ENCODE measurements at places on chromosomes 13 and 19.

GRCh38 chr13:20525144-20525600 lies 485 bp downstream of the CRYL1 start:
- DNase-seq = peak; percentile 75
- H3K27me3 ChIP-seq = no peaks in the 10 kb centered on the region
- peaks cover 19% of the 10 kb centered on the region for H3K4me1 ChIP-seq
- H3K4me3 ChIP-seq = peak overlapping the region; percentile 79
- peak overlapping the region; percentile 69 for H3K27ac ChIP-seq
- no peaks in the 10 kb centered on the region for H3K36me3 ChIP-seq

DNA sequence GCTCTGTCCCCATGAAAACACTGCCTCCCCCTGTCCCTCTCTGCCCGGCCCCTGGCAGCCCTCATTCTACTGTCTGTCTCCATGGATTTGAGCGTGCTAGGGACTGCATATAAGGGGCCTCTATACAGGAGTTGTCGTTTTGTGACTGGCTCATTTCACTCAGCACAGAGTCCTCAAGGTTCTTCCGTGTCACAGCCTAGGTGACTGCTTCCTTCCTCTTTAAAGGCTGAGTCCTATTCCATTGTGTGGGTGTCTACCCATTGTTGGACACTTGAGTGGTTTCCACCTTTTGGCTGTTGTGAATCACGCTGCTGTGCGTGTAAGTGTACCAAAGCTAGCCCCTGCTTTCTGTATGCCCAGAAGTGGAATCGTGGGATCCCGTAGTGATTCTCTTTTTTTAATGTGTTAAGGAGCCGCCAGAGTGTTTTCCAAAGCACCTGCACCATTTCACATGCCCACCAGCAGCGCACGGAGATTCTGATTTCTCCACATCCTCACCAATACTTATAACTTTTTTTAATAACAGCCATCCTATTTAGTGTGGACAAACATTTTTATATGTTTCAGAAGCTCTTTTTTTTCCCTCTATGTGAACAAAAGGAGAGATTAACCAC lies 116.7 kb downstream of the COL4A2 start:
- peaks cover 82% of the 10 kb centered on the region for H3K27me3 ChIP-seq
- no peak overlapping the region for H3K4me3 ChIP-seq
- peaks cover 17% of the 10 kb centered on the region for H3K4me1 ChIP-seq

DNA sequence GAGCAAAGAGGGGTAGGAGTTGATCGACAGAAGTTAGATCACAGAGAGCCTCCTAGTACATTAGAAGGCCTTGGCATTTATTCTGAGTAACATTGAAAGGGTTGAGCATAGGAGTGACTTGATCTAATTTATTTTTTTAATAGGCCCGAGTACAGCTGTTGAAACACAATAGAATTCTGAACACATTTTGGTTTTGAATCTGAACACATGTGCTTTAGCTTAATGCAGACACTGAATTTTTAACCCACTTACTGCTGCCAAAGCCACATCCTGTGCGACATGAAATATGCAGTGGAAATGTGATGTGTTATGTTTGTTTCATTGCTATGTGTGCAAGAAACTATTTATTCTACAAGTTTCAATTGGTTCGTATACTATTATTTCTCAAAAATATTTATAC lies 1505.9 kb downstream of the PCDH9 start:
- no peaks in the 10 kb centered on the region for H3K4me1 ChIP-seq
- H3K27me3 ChIP-seq = no peaks in the 10 kb centered on the region
- no peaks in the 10 kb centered on the region for H3K36me3 ChIP-seq
- DNase-seq = no peak

- no peaks in the 10 kb centered on the region for H3K27me3 ChIP-seq
- H3K4me1 ChIP-seq = peaks cover 6% of the 10 kb centered on the region
- H3K27ac ChIP-seq = no peak overlapping the region
- H3K36me3 ChIP-seq = peaks cover 43% of the 10 kb centered on the region
- H3K4me3 ChIP-seq = no peak overlapping the region
Observed at GRCh38 chr13:36979361-36980050, 19.6 kb downstream of the ALG5 start.

- H3K27me3 ChIP-seq = no peaks in the 10 kb centered on the region
- no peaks in the 10 kb centered on the region for H3K4me1 ChIP-seq
- H3K4me3 ChIP-seq = no peak overlapping the region
- no peak overlapping the region for H3K27ac ChIP-seq
Observed at GRCh38 chr13:96071504-96071903, 18.3 kb upstream of the UGGT2 start.

DNA sequence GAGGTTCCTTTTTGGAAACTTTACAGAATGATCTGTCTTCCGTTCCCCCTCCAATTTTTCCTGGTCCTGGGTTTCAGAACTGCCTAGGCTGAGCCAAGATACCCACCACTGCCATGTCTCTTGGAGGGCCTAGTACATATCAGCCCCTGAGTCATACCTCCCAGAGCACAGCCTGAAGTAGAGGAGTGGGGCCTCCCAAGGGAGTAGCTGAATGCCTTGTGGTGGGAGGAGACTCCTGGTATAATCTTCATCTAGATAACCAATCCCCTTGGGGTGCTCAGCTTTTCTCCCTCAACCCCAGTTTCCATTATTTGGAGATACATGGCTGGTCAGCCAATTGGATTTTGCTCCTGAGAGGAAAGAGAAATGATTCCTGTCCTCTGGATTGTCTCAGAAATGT lies 30.3 kb downstream of the ZNF763 start:
- H3K27ac ChIP-seq = no peak overlapping the region
- H3K4me1 ChIP-seq = peaks cover 16% of the 10 kb centered on the region
- peaks cover 47% of the 10 kb centered on the region for H3K36me3 ChIP-seq
- H3K4me3 ChIP-seq = no peak overlapping the region

DNA sequence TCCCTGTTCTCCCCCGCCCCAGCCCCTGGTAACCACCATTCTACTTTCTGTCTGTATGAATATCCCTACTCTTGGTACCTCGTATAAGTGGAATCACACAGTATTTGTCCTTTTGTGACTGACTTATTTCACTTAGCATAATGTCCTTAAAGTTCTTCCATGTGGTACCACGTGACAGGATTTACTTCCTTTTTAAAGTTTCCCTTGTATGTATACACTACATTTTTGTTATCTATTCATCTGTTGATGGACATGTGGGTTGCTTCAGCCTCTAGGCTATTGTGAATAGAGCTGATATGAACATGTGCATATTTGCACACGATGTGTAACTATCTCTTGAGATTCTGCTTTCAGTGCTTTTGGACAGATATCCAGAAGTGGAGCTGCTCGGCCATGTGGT lies 59.6 kb upstream of the GJB6 start:
- no peaks in the 10 kb centered on the region for H3K4me1 ChIP-seq
- H3K27ac ChIP-seq = no peak overlapping the region
- H3K4me3 ChIP-seq = no peak overlapping the region
- H3K27me3 ChIP-seq = peaks cover 10% of the 10 kb centered on the region
- no peaks in the 10 kb centered on the region for H3K36me3 ChIP-seq
- no peak for DNase-seq

DNA sequence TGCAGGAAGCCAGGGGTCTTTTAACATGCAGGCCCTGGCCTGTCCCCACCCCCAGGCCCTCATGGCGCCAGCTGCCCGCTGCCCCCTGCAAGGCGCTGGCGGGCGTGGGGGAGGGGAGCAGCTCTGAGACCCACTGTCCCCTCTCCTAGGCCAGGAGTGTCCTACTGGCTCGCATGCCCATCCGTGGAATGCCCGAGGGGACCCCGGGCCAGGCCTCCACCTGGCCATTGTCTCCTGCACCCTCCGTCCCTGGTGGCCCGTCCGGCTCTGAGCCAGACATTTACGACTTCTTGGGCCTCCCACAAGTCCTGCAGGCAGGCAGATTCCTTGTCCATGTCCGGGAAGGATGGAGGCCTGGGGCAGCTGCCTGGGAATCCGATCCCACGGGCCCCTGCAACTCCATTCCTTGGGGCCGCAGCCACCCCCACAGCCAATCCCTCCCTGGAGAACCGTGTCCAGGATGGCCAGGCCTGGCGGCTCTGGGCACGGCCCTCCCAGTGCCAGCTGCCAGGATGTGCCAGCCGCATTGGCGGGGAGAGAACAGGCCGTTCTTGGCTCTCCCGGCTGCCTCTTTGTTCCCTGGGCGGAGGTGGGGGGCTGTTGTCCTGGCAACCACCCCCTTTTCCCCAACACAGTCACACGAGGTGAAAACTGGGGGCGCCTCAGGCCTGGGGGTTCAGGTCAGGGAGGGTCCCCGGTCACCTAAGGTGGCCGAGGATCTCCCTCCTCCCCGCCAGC lies 10.5 kb upstream of the PLIN3 start:
- no peak overlapping the region for H3K4me3 ChIP-seq
- H3K36me3 ChIP-seq = no peaks in the 10 kb centered on the region
- H3K27me3 ChIP-seq = no peaks in the 10 kb centered on the region
- DNase-seq = no peak

- no peak for DNase-seq
- no peak overlapping the region for H3K27ac ChIP-seq
- no peaks in the 10 kb centered on the region for H3K27me3 ChIP-seq
- no peaks in the 10 kb centered on the region for H3K4me1 ChIP-seq
- no peaks in the 10 kb centered on the region for H3K36me3 ChIP-seq
Observed at GRCh38 chr19:28785971-28786370, 427.0 kb downstream of the UQCRFS1 start.

- peaks cover 39% of the 10 kb centered on the region for H3K4me1 ChIP-seq
- peak overlapping the region; percentile 100 for H3K4me3 ChIP-seq
Observed at GRCh38 chr19:3556423-3556977, 886 bp downstream of the MFSD12 start.

DNA sequence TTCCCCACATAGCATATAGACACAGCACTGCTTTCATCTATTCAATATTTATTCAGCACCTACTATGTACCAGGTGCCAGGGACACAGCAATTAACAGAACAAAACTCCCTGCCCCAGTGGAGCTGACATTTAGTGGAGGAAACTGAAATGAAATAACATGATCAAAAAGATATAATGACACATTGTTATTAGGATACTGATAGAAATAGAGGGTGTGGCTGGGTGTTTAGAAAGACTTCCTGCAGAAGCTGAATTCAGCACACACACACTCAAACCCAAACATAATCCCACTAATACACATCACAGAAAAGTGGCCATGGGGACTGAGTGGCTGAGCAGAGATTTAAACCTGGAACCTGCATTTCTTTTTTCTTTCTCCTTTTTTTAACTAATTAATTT lies 3.8 kb upstream of the CDC37 start:
- peaks cover 76% of the 10 kb centered on the region for H3K4me1 ChIP-seq
- H3K4me3 ChIP-seq = peak overlapping the region; percentile 99
- H3K27ac ChIP-seq = peak overlapping the region; percentile 97

DNA sequence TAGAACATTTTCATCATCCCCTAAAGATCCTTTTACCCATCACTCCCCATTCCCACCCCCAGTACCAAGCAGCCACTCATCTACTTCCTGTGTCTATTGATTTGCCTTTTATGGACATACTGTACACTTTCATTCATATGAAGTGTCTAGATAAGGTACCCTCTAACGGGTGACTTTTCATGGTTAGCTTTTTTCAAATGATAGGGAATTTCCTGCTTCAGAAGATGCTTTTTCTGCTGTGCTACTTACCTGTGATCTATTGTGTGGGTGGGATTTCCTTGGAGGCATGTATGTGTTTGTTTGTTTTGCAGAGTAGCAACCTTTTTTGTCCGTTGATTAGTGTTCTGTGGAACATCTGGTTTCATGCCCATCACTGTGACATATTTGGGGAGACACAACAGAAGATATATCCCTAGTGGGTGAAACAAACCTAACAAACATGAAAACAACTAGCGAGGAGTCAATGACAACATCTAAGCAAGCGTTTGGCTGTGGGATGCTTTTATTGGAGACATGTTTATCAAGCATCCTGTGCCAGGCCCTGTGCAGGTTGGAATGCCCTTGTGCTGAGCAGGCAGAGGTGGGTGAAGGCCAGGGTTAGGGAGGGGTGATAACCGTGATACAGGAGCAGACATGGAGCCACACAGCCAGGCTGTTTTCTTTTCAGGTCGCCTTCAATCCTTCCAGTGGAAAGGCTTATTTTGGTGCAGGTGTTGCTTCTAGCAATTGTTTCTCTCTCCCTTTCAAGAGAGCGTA lies 17.6 kb downstream of the SPINT2 start:
- H3K4me1 ChIP-seq = peaks cover 20% of the 10 kb centered on the region
- H3K36me3 ChIP-seq = peaks cover 6% of the 10 kb centered on the region
- peak; percentile 63 for DNase-seq
- H3K27ac ChIP-seq = peak overlapping the region; percentile 87
- H3K27me3 ChIP-seq = no peaks in the 10 kb centered on the region

DNA sequence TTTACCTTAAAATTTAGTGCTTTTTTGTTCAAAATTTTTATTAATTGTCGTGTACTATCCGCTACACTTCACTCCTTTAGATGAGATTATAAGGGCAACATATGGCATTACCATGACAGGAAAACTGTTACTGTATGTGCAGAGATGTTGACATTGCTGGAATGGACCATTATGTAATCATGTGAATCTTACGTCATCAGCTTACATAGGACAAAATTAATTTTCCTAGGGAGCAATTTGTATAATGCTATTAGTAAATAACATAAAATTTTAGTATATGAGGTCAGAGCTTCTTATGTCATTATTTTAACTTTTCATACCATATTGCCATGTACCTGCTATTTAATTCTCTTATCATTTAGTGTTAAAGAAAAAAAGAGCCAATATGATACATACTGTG lies 110.4 kb upstream of the KLHL1 start:
- no peak for DNase-seq
- no peak overlapping the region for H3K4me3 ChIP-seq
- no peak overlapping the region for H3K27ac ChIP-seq
- no peaks in the 10 kb centered on the region for H3K27me3 ChIP-seq
- no peaks in the 10 kb centered on the region for H3K36me3 ChIP-seq

DNA sequence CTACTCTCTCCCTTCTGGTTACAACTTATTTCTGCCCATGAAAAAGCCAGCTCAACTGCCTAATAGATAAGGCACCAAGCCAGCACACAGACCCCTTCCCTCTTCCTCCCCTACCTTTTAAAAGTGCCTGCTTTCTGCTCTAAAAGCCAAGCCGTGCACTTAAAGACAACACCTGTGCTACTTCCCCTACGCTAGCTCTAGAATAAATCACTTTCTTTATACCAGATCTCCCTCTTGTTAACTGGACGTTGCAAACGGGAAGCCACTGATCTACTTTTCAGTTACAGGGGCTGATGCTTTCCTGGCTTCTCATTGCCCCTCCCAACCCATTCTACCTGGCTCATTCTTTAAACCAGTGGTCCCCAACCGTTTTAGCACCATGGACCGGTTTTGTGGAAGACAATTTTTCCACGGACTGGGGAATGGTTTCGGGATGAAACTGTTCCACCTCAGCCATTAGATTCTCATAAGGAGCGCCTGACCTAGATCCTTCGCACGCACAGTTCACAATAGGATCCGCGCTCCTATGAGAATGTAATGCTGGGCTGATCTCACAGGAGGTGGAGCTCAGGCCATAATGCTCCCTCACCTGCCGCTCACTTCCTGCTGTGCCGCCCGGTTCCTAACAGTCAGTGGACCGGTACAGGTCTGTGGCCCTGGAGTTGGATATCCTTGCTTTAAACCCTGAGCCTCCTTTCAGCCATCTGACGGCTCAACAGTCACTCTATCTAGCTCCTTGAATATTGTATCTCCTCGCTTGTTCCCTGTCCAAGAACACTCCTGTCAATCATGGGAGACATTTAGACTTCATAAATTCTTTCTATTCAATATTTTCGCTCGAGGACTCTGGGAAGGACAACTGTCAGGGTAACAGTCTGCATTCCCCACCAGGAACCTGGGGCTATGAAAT lies 841 bp upstream of the ZNF223 start:
- H3K4me3 ChIP-seq = peak overlapping the region; percentile 79
- H3K36me3 ChIP-seq = peaks cover 8% of the 10 kb centered on the region
- H3K27ac ChIP-seq = no peak overlapping the region
- H3K27me3 ChIP-seq = no peaks in the 10 kb centered on the region
- peak; percentile 59 for DNase-seq

GRCh38 chr13:87884884-87885283 lies 213.7 kb downstream of the SLITRK5 start:
- no peaks in the 10 kb centered on the region for H3K27me3 ChIP-seq
- no peak overlapping the region for H3K27ac ChIP-seq
- no peak for DNase-seq
- H3K36me3 ChIP-seq = no peaks in the 10 kb centered on the region
- H3K4me3 ChIP-seq = no peak overlapping the region

All from activated CD4-positive, alpha-beta T cell treated with anti-CD3 and anti-CD28 coated beads, Interleukin-2, amount 10 ng/mL, durations not matched to agents 24 days and 14 days (primary cell).